SW 1271 (cell line): ENCODE measurements at places on chromosomes 12 and 14.

GRCh38 chr12:9928607-9929006 lies 3.6 kb downstream of the CLEC2A start:
- no peak for DNase-seq

DNA sequence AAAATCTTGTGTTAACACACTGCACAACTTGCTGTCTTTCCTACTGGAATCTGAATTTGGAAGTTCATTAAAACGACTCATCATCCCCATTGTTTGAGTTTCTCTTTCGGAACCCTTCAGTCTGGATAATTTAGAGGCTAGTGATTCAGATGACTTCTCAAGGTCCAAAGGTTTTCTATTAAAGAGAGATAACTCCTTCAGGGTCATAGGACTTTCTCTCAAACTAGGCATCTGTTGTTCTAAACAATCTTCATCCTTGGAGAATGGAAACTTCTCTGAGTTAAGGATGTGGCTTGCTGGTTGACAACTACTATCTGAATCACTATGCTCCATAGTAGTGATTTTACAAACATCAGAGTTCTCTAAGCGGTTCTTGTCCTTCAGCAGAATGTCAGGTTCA lies 4.4 kb downstream of the MLH3 start:
- DNase-seq = no peak

GRCh38 chr12:20489645-20490044 lies 121.3 kb downstream of the PDE3A start:
- no peak for DNase-seq

DNA sequence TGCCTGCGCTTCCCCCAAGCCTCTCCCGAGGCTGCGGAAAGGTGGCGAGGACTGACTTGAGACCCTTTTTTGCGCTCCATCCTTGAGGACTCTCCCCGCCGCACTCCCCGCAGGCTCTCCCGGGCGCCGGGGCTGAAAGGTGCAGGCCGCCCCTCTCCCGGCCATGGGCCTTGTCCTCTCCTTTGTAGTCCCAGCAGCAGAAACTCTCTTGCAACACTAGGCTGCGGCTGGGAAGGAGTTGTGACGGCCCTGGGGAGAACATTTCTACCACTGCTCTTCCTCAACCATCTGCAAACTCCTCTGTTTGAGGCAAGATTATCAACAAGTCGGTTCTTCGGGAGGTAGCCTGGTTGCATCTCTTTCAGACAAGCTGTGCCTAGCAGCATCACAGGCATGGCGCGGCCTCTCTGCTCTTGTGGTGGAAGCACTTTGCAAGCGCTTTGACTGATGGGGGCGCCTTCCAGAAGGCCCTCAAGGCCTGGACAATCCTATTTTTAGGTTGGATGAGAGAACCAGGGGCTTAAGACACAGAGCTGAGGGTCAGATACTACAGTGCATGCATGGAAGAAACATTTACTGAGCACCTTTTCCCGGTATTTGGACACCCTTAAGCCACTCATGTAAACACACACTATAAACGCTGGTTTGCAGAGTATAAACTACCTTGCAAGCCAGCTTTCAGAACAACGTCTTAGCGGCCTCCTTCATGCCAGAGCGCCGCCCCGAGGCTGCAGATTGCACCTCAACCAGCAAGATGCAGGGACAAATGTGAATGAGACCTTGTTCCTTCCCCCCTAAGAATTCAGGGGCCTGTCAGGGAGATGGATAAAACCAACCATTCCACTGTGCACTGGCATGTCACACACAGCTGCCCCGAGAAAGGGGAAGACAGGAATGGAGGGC lies 1.2 kb upstream of the PRIMA1 start:
- no peak for DNase-seq

DNA sequence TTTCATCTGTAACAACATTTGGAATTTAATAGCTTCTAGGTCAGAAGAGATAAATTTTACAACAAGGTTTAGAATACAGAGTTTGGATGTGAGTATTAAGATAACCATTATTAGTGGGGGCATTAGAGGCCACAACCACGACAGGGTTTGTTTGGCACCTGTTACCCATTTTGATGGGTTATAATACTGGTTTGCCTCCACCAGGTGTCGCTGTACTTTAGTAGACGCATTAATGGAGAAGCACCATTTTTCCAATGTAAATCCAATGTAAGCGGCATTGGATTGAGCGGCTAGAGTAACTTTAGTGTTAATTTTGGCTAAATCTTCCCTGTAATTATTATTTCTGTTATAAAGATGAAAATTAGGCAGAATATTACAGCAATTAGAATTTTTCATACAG lies 136.2 kb downstream of the SLCO1B3 start:
- no peak for DNase-seq

- no peak for DNase-seq
Measured at GRCh38 chr14:89365061-89365801, 51.8 kb downstream of the FOXN3 start.

DNA sequence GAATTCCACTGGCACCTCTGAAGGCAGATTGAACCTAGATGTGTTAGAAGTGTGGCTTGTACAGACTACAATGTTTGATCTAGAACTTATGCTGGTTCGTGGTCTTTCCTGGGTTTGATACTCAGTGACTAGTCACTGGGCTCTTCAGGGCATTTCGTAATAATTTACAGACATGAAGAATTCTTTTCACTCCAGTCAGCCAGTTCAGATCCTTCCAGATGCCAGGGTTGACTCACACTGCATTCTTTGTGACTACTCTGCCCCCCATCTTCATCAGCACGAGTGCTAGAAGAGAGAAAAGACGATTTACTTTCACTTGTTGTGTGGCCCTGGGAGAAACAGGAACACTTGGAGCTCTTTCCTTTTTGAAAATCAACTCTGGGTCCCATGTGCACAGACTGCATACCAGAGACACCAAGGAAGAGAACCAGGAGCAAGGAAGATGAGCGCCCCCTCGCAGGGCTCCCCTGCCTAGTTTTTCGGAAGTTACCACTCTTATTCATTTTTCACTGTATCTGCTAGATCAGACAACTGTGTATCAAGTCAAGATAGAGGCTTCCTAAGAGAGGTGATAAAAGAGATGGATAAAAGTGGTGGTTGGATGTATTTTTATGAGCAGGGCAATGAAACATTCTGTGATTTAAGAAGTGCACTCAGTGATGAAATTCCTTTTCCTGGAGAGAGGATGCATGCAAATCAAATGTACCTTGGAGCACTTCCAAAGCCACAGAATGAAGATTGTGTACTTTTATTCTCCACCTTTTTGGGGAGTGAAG lies 33.5 kb upstream of the EVL start:
- DNase-seq = peak; percentile 89

GRCh38 chr12:121513464-121514183 lies 67.2 kb downstream of the KDM2B start:
- DNase-seq = peak; percentile 66

DNA sequence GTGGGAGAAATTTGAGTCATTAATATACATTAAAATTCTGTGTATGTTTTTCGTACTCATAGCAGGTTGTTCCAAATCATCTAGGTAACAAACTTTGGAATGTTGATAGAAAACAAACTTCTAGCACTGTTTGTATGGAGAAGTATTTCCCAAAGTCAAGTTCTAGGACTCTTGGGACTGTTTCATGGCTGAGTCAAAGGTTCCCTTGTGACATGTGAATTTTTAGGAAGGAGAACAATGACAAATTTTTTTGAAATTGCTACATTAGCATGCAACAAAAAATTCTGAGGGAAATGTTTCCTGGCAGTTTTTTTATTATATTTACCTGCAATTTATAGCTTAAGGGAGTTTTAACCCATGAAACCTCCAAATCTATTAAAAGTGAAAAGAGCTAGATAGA lies 73.8 kb downstream of the RASSF8 start:
- no peak for DNase-seq

DNA sequence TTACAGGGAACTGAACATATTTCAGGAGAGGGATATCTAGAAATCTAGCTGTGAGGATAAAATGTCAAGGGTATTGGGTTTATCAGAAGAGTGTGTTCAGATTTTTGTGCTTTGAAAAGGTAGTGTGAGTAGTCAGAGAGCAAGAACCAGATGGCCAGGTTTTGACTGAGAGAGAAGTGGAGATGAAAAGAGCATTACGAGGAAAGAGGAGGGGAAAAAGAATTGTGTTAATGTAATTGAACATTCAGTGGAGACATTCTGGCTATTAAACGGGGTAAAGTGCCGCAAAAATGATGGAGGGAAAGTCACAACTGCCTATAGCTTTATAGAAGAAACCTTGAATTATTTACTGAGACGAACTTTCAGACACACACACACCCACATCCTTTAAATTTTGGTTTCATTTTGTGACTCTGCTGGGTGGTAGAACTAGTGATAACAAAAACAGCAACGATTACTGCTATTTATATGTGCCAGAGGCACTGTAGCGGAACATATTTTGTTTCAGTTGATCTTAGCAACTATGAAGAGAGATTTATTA lies 213.6 kb downstream of the ERC1 start:
- no peak for DNase-seq

DNA sequence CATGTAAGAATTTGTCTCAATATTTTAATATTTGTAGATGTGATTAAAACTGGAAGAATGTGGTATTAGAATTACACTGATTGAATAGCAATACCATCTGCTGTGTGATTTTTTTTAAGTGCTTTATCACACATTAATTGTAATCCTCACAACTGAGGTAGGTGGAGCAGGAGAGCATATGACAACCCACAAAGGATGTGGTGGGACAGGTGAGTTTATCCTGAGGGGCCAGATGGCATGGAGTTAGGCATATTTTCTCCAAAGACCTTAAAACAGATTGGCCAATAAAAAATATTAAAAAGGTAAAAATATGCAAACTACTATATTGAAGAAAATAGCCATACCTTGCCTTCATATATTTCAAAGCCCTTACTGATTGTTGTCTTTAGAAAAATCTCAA lies 7.8 kb downstream of the LRRC10 start:
- DNase-seq = no peak

GRCh38 chr14:81388336-81388735 lies 11.8 kb downstream of the STON2 start:
- no peak for DNase-seq

GRCh38 chr14:98325761-98326160 lies 946.2 kb downstream of the BCL11B start:
- DNase-seq = no peak

DNA sequence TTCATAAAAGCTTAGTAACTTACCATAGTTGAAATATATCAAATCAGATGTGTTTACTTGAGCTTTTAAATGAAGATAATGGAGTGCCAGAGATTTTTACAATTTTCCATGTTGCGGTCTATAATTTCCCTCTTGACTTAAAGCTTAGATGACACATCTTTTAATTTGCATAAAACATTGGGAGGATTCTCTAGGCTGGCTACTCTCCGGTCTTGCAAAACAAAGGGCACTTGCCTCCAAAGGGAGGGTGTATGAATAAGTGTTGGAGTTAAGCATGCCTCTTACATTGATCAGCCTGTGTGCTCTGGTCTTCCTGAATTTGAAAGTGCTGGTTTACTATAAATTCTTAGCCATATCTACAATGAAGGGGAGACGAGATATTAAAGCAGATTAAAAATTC lies 336.4 kb upstream of the NAV3 start:
- no peak for DNase-seq

DNA sequence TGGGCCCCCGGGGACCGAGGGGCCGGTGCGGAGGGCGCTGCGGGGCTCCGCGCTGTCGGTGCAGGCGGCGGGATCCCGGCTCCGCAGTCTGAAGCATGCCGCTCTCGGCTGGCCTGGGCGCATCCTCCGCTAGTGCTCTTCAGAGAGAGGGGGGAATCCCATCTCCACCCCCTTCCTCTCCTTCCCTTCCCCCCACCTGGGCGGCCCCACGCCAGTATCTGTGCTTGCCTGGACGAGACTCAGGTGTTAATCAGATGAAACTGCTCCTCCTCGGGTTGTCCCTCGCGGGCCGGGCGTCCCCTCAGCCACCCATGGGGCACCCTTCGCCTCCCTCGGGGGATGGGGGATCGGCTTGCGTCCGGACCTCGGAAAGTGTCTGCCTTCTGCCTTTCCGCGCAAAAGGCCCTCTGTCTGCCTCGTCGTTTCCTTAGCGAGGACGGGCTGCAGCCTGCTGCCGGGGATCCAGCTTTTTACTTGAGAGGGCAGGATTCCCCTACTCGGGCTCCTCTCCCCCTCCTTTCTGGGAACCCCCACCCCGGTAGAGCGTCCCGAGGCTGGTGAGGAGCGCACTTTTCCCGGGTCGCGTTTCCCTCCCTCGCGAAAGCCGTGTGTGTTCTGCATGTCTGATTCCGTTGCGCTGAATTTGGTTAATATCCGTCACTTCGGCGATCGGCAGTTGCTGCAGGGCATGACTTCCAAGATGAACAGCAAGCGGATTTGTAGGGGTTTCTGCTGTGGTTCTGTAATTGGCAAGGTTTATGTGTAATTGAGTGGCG lies 1.1 kb downstream of the GPHN start:
- DNase-seq = no peak

GRCh38 chr12:24561411-24561871 lies 387.5 kb downstream of the BCAT1 start:
- no peak for DNase-seq

- DNase-seq = no peak
Measured at GRCh38 chr12:128594521-128594920, 229.2 kb downstream of the SLC15A4 start.

DNA sequence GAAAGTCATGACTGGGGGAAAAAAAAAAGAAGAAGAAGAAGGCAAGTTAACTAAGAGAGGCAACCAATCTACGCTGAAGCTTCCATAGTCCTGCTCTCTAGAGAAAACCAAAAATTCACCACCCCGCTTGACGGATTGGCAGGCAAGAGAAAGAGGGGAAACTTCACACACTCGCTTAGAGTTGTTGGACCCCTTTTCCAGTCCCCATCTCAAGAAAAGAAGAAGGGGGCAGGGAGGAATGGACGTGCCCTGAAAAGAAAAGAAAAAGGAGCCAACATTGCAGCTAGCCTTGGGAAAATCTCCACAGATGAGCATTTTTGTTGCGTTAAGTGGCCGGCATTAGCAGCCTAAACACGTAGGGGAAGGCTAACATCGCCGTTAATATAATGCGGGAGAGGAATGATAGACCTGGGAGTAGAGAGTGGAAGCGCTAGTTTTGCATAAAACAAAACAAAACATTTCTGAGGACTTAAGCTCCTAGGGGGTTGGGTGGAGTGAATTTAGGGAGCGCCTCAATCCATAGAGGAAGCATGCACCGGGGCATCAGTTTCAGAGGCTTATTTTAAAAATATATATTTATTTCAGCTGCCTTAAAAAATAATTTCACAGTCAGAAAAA lies 11.3 kb upstream of the FOXG1 start:
- no peak for DNase-seq

GRCh38 chr12:113228394-113229028 lies 7.2 kb downstream of the TPCN1 start:
- DNase-seq = no peak

DNA sequence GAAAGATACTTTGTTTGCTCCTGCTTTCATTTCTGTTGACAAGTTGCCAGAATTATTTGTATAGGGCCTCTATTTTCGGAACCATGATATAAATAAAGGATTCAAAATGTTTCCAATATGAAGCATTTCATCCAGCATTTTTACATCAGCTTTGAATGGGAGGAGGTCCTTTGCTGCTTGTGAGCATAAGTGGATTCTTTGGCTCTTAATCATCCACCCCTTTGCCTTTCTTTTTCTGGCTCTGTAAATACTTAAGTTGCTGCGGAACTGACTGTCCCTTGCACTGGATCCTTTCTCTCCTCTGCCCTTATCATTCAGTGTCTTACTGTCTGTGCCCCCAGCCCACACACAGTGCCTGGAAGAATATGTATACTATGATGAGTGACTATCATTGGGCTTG lies 357.3 kb upstream of the RGS6 start:
- DNase-seq = no peak
